ENCODE measurements at places on chromosomes 2 and 18.

DNA sequence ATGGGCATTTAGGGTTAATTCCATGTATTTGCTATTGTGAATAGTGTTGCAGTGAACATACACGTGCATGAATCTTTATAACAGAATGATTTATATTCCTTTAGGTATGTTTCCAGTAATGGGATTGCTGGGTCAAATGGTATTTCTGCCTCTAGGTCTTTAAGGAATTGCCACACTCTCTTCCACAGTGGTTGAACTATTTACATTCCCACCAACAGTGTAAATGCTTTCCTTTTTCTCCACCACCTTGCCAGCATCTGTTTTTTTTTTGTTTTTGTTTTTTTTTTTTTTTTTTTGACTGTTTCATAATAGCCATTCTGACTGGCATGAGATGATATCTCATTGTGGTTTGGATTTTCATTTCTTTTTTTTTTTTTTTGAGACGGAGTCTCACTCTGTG, 62.4 kb downstream of the GTF3C3 start:
- no peak for DNase-seq

DNA sequence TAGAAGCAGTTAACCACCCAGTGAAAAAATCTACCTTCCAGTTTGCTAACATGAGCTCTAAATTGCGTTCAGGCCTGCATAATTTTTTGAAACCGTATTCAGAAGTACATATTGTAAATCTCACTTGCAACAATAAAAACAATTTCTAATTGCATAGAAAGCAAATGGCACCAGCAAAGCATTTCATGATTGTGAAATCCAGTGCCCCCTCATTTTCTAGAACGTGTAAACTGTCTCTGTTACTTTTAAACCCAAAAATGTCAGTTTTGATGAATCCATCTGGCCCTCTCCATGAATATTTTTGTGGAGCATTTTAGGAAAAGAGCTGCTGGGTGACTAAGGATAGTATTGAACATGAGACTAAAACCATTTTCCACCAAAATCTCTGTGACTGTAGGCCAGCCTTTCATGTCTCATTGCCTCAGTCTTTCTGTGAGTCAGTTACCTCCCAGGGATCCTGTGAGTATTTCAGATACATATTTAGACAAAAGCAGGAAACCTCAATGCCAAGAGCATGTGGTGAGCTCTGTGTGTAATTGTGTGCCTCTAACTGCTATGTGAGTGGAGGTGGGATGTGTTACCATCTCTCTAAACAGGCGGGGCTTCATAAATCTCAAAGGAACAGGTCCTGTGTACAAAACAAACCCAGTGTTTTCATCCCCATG, 477.8 kb upstream of the DCC start:
- no peak for DNase-seq

DNA sequence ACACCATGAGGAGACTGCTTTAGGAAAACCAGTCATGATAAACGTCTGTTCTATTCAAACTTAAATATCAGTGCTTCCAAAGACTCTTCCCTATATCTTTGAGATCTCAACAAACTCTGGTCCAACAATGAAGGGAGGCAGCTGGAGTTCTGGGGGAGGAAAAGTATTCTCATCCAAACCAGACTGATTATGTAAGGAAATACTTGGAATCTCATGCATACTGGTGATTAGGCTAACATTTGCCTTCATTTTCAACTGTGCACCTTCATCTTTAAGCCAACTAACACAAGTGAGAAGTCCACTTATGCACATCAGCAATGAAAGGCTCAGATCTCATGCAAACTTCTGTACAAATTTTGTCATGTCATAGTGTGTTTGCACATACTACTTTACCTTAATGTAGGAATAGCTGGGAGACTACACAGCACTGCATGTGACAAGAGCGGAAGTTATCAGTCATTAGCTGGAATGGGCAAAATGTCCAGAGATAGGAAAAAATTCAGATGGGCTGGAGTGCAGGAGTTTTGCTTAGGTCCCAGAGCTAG, 67.5 kb upstream of the STK17B start:
- no peak for DNase-seq

GRCh38 chr2:218422403-218423086, 3.6 kb downstream of the VIL1 start:
- DNase-seq: no peak

- DNase-seq: no peak
Measured at GRCh38 chr2:33372940-33373553, 103.4 kb upstream of the RASGRP3 start.

GRCh38 chr2:10524341-10524740, 76.2 kb upstream of the ODC1 start:
- no peak for DNase-seq

DNA sequence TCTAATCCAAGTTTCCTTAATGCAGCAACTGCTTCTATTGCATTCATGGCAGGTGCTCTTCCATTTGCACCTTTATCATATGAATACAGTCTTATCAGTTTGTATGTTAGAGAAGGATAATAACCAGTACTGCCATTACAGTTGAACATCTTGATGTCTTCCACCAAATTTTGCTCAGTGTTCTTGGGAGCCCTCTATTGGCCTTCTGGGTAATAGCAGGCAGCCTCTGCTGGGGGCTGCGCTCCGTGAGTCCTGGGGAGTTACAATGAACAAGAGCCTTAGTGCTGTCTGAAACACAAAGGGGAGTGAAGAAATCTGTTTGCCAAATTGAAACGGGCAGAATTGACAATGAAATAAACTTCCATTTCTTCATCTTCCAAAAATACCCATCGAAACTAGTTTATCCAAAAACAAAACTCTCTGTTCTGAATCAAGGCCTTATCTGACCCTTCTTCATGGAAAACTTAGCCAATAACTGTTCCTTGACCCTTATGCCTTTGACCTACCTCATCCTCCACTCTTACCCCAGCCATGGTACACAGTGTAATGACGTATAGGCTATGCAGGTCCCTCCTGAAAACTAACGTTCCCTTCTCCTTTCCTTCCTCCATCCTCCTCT, 79.9 kb downstream of the ALK start:
- no peak for DNase-seq

DNA sequence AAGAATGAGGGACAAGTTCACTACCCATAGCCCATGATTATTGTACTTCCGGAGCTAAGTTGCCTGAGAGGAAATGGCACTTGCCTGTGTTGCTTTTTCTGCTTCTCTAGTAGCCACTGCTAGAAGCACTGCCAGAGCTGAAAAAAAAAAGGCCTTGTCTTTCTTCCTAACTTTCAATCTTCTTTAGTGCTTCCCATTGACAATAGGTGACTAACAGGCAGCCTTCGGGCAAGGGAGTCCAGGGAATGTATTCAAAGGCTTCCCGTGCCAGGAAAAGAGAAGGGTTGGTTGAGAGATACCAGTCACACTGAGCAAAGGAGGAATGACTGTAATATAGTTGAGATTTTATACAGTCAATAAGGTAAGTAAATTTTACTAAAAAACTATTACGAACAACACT, 242.0 kb downstream of the CALCRL start:
- no peak for DNase-seq

GRCh38 chr18:8999872-9000271, 102.6 kb upstream of the NDUFV2 start:
- DNase-seq: no peak

DNA sequence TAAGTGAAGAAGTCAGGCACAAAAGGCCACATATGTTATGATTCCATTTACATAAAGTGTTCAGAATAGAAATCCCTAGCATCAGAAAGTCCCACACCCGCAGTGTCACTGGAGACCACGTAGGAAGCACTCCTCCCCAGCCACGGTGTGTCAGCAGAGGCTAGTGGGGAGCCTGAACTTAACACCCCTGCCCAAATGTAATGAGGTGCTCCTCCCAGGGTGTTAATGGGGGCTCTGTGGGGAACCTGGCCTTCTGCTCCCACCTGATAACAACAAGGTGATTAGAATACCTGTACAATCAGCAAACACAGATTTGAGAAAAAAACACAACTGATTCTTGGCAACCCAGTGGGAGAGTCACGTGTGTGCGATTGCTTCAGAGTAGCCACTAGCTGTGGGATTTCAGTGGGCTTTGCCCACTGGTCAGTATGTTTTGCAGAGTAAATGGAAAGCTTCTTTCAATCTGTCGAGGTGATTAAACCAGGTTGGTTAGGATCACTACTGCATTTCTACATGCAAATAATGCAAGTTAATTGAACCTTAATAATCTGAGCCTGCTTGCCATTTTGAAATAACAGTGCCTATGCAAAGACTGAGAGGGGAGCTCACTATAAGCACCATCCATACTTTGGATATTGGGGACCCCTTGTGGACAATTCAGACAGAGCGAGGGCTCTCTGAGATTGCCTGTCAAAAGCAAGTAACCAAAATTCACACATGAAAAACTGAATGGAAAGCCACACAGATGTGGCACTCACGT, 20.6 kb upstream of the ATRAID start:
- DNase-seq: no peak

DNA sequence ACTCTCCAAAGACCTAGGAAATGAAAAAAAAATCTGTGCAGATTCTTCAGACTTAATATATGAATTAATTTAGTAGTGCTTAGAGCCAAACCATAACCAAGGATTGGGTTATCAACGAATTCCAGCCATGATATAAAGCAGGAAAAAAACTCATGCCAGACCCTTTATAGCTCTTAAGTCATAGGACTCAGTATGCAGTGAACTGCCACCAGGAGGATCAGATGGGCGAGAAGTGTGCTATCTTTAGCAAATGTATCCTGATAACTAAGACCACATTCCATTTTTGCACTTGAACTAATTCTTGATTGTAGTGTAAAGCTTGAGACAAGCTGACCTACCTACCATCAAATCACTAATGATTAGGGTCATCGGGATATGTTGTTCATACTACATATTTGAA, 178.1 kb downstream of the IKZF2 start:
- DNase-seq: no peak

DNA sequence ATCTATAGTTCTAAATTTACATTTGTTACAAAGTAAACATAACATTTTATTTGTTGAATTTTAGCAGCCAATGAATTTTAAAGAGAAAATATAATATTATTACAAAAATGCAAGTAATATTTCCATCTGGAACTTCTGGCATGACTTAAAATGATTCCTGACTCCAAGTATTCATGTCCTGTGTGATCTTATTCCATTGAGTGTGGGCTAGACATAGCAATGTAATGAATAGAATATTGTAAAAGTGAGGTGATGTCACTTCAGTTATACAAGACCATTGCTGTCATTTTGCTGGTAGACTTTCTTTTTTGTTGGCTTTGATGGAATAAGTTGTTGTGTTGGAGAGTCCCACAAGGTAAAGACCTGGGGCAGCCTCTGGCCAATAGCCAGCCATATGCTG, 912.2 kb upstream of the PIK3C3 start:
- no peak for DNase-seq

DNA sequence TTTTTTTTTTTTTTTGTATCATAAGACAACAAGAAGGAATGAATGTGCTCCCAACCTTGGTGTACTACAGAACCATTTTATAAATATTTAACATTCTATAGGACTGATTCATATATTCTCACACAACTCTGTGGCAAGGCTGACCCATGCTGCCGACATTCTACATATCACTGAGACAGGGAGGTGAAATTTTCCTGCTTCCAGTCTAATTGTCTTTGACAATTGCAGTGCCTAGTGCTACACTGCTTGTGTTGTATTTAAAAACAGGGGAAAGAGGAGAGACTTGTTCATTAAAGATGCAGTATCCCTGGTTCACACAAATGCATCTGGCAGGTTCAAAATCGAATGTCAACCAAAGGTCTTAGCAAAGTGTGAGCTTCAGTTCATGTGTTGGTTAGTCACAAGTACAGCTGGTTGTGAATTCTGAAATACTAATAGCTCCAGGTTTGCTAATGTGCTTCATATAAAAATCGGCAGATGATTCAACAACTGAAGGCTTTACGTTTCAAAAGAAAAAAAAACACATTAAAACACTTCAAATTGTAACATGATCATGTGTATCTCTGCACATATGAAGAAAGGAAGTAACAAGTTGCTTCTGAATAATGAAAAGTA, 130.8 kb downstream of the FIGN start:
- DNase-seq: no peak

DNA sequence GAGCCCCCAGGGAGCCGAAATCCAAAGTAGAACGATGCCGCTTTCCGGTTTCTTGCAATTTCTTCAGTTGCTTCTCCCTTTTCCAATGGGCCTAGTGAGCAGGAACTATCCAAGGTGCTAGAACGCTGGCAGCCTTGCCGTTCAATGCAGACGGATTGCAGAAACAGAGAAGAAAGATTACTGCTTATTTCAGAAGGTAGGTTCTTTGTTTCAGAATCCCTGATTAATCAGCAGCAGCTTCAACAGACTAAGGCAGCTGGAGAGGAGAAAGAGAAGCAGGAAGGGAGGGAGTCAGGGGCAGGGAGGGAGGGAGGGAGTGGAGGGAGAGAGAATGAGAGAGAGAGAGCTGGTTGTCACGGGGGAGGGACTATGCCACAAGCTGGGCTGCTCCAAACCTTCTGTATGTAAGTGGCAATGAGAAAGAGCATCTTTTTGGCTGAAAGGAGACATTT, 576 bp downstream of the NYAP2 start:
- DNase-seq: no peak

GRCh38 chr18:35089382-35089781, 48.2 kb downstream of the MAPRE2 start:
- DNase-seq: no peak

GRCh38 chr2:217521820-217522219, 481.0 kb downstream of the TNS1 start:
- no peak for DNase-seq

- no peak for DNase-seq
Measured at GRCh38 chr2:234038076-234038802, 12.3 kb upstream of the SPP2 start.

DNA sequence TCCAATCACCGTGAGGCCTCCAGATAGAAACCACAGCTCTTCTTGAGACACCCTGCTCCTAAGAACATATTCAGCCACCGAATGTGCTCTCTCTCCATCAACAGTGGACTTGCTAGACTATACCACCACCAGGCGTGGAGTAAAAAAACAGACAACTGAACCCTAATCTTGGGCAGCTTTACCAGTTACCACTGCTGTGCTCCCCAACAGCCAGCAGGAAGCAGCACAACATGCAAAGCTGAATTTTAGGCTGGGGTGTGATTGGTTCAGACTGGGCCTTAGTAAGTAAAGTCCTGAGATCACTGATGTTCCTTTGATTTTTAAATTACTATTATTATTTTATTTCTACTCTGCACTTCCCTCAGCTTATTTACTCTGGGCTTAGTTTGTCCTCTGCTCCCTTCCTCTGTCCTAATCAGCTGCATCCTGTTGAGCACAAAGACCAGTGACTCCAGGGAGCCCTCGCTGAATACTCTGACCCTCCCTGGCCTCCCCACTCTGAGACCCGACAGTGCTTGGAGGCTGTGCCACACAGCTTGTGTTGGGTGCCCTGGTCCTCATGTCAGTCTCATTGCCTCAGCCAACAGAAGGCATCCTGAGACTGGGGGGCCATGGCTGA, 21.9 kb downstream of the MRPL35 start:
- no peak for DNase-seq

DNA sequence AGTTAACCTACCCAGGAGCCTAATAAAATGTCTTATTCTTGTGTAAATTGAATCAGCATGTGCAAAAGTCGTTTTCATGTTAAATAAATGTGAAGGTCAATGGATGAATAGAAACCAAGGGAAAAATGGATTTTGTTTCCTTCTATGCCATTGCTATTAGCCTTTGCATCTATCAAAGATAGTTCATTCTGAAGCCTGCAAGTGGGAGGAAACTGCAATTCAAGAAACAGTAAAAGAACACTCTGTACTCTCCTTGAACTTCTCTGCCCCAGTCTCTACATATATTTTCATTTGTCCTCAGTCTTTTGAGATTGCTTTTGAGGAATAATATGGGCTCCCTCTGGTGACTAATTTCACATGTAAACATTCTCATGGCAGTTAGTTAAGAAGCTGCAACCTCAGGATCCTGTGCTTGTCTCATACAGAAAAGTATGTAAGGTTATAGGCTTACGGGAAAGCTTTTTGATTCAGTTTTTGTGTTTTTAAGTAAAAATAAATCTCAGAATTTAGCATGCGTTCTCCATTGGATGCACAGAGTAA, 1590.0 kb upstream of the LRRTM1 start:
- no peak for DNase-seq
